ENCODE measurements at places on chromosomes 12 and 14.

DNA sequence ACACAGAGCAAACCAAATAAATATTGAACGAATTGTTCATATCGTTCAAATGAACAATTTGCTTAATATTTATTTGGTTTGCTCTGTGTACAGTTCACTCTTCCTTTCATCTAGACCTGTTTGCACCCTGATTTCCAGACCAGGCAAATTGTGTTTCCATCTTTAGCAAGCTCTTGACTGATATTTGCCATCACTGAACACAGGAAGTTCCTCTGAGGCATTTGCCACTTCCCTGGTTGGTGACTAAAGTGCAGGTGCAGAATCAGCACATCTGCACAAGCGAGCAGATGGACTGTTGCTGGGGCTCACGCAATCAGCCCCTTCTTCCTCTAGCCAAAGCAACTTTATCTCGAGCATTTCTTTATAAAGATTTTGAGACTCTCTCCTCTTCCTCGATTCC, 112.9 kb downstream of the DAAM1 start:
- no peak for DNase-seq

GRCh38 chr14:104348741-104349140, 210.4 kb downstream of the KIF26A start:
- DNase-seq: no peak

GRCh38 chr14:40629144-40629543, 977.5 kb upstream of the LRFN5 start:
- no peak for DNase-seq

GRCh38 chr12:94062796-94063635, 85.4 kb upstream of the PLXNC1 start:
- no peak for DNase-seq

DNA sequence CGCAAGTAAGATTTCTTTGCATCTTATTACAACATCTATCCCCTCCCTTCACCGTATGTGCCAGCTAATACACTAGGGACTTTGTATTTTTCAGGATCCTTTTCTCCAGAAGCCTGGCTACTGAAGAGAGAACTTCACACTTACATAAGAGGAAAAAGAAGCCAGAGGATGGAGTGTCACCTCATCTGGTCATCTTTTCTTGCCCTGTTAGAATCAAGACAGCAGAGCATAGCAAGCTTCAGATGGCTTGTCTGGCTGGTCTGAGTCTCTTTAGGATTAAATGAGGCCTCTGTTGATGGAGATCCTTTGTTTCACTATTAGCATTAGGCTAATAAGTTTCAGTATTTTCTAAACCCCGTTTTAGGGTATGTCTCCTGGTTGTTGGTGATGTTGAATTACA, 14.4 kb upstream of the AACS start:
- no peak for DNase-seq

DNA sequence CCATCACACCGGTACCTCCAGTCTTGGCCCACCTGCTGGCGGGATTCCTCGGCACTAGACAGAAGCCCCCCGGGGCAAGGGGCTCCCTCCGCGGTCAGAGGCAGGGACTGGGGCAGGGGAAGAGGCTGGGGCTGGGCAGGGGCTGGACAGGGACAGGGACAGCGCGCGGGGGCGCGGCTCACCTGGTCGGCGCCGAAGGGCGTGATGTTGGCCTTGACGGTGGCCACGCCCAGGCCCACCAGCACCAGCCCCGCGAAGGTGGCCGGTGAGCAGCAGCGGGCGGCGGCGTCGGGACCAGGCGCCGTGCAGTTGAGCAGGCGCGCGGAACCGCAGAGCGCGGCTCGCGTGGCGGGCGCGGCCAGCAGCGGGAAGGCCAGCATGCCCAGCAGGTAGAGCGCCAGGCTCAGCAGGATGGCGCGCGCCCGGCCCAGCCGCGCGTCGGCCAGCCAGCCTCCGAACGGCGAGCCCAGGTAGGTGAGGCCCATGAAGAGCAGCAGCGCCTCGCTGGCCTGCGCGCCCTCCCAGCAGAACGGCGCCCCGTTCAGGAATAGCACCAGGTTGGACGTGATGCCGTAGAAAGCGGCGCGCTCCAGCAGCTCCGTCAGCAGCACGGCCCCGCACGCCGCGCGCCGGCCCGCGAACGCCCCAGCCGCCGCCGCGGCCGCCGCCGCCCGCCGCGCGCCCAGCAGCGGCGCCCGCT, 392 bp downstream of the SLC15A4 start:
- DNase-seq: peak; percentile 69

GRCh38 chr12:69071091-69071370, 138.1 kb upstream of the CPM start:
- no peak for DNase-seq

GRCh38 chr14:68695326-68695768, 97.5 kb downstream of the ZFP36L1 start:
- DNase-seq: peak; percentile 82

- peak; percentile 30 for DNase-seq
Observed at GRCh38 chr12:1630133-1630826, 1.2 kb downstream of the WNT5B start.

GRCh38 chr12:123743002-123743401, 19.1 kb upstream of the DNAH10 start:
- DNase-seq: no peak

DNA sequence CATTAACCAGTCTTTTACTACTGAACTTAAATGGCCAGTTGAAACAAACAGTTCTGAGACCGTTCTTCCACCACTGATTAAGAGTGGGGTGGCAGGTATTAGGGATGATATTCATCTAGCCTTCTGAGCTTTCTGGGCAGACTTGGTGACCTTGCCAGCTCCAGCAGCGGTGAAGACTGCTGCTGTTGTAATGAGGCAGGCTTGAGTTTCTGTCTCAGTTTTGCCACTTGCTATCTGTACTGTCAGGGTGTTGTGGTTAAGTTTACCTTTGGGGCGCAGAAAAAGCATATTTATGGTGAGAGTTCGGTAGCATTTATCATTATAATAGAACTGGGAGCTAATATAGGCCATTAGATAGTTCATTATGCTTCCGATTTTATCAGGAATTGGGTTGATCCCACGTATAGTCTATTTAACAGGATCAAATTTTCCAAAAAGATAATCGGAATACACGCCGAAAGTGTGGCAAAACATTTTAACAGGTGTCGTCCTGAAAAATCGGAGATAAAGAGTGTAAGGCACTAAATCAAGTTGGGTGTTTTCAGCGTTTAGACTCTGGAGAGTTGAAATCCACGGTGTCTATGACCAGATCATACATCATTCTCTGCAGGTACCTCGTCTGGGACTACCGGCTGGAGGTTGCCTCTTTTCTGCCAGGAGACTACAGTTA, 688 bp upstream of the NECAP1 start:
- DNase-seq: peak; percentile 10

GRCh38 chr14:52913271-52913670, 37.6 kb downstream of the FERMT2 start:
- peak; percentile 28 for DNase-seq
